Kidney glomerular epithelial cell (primary cell): ENCODE measurements at places on chromosomes 2 and 18.

- DNase-seq: no peak
Observed at GRCh38 chr2:24521975-24522639, 31.1 kb downstream of the NCOA1 start.

DNA sequence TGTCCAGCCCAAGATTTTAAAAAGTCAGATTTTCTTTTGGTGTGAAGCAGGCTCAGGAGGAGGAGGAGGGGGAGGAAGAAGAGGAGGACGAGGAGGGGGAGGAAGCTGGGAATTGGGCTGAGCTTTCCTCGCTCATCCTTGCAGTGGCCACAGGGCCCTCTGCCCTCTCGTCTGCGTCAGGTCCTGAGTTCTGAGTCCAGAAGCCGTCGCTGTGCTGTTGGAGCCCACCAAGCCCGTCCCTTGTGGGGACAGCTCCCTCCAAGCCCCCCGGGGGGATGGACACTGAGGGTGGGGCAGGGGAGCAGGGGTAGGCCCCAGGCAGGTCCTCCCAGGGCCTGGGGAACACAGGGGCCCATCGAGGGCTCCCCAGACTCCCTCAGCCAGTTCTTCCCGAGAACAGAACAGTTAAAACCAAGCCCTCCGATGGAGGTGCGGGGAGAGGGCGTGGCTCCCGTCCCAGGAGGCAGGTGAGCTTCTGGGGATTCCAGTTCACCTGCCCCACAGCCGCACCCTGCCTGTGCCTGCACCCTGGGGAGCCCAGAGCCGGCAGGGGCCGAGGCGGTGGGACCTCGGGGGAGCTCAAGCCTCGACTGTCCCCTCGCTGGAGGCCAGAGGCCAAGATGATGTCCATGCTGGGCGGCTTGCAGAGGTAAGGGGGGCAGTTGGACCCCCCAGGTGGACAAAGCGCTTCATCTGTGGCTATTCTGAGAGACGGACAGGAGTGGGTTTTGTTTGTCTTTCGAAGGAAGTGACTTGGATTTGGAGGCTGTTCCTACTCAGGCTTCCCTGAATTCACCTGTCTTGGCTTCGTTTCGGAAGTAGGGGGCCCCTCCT lies at the start of gene GAL3ST2:
Gene GAL3ST2 (plus strand): TSS at position 487 of the 834 bp plus-strand sequence. CDS start 134 bp downstream, at position 621.
- no peak for DNase-seq

DNA sequence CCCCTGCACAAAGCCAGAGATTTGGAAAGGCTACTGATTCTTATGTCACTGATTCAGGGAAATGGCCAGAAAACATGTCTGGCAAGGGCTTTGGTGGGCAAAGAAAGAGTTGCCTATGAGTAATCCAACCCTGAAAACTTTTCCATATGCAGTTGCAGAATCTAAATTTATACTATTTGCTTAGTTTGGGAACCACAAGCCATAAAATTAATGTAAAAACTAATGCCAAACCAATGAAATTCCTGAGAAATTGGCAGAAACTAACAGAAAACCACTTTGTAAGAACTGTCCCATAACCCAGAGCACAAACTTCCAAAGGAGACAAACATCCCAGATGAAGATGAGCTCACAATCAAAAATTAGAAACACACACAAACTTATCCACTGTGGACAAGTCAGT lies 48.8 kb downstream of the TCF4 start:
- DNase-seq: no peak

- DNase-seq: no peak
Observed at GRCh38 chr18:34495506-34495905, 214.6 kb upstream of the DTNA start.

DNA sequence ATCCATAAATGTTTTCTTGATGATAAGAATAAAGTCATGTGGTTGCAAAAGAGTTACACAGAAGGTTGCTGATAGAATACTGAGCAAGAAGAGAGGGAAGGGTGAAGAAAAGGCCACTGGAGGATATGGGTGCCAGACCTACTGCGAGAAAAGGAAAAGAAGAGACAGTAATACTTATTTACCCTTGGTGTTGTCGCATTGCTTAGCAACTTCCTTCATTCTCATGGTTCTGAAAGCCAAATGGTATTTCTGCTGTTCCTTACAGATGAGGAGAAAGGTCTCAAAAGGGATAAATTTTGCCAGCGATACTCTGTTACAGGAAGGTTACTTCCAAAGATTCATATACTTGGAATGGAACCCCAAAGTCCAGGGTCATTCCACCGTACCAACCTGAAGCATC lies 62.5 kb downstream of the LHCGR start:
- no peak for DNase-seq

- DNase-seq: peak; percentile 74
Observed at GRCh38 chr2:173544641-173545363, 190.1 kb downstream of the CDCA7 start.

- DNase-seq: no peak
Observed at GRCh38 chr2:132583666-132584360, 86.2 kb downstream of the LYPD1 start.

- no peak for DNase-seq
Observed at GRCh38 chr2:47869859-47870595, 36.3 kb downstream of the FBXO11 start.

GRCh38 chr2:79530443-79530842 lies 17.6 kb downstream of the CTNNA2 start:
- DNase-seq: peak; percentile 8

GRCh38 chr18:13530879-13531387 lies 195.4 kb downstream of the FAM210A start:
- peak; percentile 33 for DNase-seq

DNA sequence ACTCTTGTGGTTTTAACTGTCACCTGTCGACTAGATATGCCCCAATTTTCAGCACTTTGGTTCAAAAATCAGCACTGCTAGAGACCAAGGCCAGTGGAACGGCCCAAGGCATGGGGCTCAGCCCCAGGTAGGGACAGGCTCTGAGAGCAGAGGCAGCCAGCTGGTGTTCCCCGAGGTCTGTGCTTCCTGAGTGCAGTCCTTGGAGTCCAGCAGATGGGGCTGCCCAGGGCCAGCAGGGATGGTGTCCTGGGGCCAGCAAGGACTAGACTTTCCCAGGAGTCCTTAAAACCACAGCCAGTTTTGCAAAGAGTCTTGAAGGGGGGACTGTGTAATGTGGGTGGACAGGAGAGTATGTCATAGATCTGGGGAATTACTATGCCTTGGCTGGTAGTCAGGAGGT lies 56.3 kb downstream of the POMC start:
- no peak for DNase-seq

DNA sequence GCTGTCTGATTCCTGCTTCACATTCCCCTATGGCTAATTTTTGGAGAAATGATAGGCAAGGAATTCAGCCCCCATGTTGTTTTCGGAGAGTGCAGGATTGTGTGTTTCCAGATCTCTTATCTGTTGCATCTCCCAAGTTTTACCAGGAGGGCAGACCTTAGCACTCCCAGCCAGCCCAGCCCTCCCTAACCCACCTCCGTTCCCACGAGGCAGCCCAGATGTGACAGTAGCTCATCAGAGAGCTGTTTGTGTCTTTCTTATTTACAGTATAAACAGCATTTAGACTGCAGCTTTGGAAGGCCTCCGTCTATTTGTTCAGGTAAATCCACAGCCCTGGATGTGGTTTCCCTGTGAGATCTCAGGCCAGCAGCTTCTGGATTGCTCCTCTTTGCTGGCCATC lies 91.6 kb downstream of the THNSL2 start:
- DNase-seq: no peak

DNA sequence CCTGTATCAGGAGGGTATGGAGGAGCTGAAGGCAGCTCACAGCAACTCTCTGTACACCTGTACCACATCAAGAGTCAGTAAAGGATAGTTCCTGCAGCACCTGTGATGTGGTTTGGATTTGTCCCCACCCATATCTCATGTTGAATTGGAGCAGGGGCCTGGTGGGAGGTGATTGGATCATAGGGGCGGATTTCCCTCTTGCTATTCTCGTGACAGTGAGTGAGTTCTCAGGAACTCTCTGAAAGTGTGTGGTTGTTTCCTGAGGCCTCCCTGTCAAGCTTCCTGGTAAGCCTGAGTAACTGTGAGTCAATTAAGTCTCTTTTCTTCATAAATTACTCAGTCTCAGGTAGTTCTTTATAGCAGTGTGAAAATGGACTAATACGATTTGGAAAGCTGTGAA lies 28.9 kb downstream of the OSBPL1A start:
- no peak for DNase-seq
